MCF 10A (cell line): ENCODE measurements at places on chromosomes 7 and 10. TPM values are rescaled to one million over a fixed set of nuclear protein-coding genes. Genes with fewer than 3 reads are reported as not detected.

Gene HOXA1
- total RNA-seq: 5.6 and 7.1 TPM in 2 replicates

Gene KCNMA1
- 7.5 and 16.4 TPM in 2 replicates for total RNA-seq

DNA sequence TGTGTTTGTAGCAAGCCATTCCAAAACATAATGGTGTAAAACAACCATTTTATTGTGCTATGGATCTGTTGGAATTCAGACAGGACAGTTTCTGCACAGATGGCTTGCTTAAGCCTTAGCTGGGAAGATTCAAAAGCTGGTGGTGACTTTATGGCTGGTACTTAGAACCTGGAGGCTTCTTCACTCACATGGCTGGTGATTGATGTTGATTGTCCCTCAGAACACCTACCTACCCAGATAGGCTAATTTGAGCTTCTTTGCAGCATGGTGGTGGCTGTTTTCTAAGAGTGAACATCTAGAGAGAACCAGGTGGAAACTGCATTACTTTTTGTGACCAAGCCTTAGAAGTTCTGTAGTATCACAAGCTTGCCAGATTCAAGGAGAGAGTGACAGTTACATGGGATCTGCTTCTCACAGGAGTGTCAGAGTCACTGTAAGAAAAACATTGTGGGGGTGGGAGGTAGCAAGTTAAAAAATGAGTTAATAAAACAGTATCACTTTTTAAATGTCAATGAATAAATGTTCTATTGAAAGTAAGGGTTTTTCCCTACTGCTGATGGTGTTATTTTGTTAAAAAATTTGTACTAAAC is 7.1 kb downstream of the R3HCC1L start:
- H3K4me3 ChIP-seq: no peak overlapping the region
- H3K27ac ChIP-seq: no peak overlapping the region
- DNase-seq: no peak
- no peaks in the 10 kb centered on the region for H3K27me3 ChIP-seq
- H3K36me3 ChIP-seq: no peaks in the 10 kb centered on the region

GRCh38 chr10:30818010-30818660 is 188.6 kb upstream of the LYZL2 start:
- peak; percentile 20 for DNase-seq
- no peaks in the 10 kb centered on the region for H3K36me3 ChIP-seq
- H3K27me3 ChIP-seq: no peaks in the 10 kb centered on the region
- no peaks in the 10 kb centered on the region for H3K4me1 ChIP-seq
- no peak overlapping the region for H3K4me3 ChIP-seq

DNA sequence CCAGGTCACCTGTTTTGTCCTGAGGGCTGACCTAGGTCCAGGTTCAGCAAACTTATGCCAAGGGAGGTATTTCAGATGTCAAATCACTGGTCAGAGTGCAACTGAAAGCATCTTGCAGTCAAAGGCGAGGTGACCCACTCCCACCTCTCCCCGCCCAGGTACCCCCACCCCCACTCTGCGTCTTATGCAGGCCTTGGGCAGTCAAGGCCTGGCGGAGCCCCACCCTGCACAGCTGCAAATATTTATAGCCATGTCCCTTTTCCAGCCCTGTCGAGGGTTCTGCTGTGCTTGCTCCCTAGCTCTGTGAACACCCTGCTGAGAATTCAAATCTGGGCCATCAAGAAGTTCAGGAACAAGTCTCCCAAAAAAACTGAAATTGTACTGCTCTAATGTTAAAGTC is 40.6 kb upstream of the BMPR1A start:
- H3K4me3 ChIP-seq: no peak overlapping the region
- no peak for DNase-seq
- H3K27ac ChIP-seq: no peak overlapping the region
- no peaks in the 10 kb centered on the region for H3K36me3 ChIP-seq

DNA sequence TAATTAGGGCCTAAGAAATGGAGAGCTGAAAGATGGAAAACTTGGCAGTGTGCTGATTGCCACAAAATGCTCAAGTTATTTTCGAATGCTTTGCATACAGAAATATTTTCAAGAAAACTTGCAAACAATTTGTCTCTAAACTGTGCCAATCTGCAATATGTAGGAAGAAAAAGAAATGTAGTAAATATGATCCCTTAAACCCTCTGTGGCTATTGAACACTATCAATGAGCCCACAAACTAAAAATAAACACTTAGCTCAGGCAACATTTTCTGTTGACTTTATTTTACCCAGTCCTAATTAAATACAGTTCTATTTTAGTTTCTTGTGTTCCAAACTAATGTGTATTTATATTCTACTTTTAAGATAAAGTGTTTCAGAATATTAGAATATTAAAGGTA is 342.1 kb downstream of the SEMA3D start:
- H3K36me3 ChIP-seq: no peaks in the 10 kb centered on the region
- no peaks in the 10 kb centered on the region for H3K4me1 ChIP-seq

DNA sequence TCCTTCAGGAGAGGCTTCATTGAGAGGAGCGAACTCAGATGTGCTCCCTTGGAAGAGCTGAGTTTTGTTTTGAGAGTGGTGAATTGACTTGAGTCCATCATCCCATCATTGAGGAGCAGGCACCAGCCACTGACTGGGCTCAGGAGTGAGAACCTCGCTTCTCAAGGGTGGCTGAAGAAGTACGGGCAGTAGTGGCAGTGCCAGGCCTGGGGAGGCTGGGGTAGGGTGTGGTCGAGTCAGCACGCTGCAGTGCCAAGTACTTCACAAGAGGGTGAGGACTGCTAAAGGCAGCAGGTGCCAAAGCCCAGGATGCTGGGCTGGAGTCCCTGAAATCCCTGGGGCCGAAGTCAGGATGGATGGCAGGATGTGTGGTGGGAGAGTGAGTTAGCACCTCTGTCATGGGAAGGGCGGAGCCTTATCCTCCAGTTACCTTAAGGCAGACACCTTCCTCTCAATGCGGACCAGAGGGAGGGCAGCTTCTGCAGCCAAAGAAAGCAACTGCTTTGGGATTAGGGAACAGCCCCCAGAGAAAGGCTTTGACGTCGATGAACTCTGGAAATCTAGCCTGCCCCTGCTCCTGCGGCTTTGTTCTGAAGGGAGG is 210.3 kb downstream of the CAMK1D start:
- peaks cover 14% of the 10 kb centered on the region for H3K4me1 ChIP-seq
- H3K27me3 ChIP-seq: peaks cover 33% of the 10 kb centered on the region
- H3K4me3 ChIP-seq: no peak overlapping the region
- no peak for DNase-seq

Gene CYP2C19
- total RNA-seq: not detected in 2 replicates

Gene LIPF
- not detected in 2 replicates for total RNA-seq

DNA sequence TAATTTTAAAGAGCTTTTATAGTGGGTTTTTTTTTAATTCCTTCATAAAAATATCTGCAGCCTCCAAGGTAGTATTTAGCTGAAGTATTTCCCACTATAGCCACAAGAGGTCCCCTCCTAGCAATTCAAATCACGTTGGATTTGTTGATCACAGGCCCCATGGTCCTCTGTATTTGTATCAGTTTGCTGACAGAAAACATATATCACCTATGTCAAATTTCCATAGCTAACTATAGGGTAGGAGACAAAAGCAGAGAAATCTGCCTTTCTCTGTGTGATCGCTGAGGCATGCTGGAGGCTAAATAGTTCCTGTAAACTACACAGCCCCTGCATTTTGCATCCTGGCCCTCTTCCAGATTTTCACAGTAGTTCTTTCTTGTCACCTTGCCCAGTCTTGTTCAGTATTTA is 1.7 kb upstream of the CTNNA3 start:
- H3K27ac ChIP-seq: no peak overlapping the region
- peaks cover 26% of the 10 kb centered on the region for H3K27me3 ChIP-seq
- H3K36me3 ChIP-seq: no peaks in the 10 kb centered on the region
- no peaks in the 10 kb centered on the region for H3K4me1 ChIP-seq

- no peak overlapping the region for H3K4me3 ChIP-seq
- H3K27me3 ChIP-seq: no peaks in the 10 kb centered on the region
- H3K4me1 ChIP-seq: no peaks in the 10 kb centered on the region
- H3K27ac ChIP-seq: no peak overlapping the region
- no peak for DNase-seq
- H3K36me3 ChIP-seq: no peaks in the 10 kb centered on the region
Measured at GRCh38 chr7:158174947-158175346, 412.7 kb downstream of the PTPRN2 start.

DNA sequence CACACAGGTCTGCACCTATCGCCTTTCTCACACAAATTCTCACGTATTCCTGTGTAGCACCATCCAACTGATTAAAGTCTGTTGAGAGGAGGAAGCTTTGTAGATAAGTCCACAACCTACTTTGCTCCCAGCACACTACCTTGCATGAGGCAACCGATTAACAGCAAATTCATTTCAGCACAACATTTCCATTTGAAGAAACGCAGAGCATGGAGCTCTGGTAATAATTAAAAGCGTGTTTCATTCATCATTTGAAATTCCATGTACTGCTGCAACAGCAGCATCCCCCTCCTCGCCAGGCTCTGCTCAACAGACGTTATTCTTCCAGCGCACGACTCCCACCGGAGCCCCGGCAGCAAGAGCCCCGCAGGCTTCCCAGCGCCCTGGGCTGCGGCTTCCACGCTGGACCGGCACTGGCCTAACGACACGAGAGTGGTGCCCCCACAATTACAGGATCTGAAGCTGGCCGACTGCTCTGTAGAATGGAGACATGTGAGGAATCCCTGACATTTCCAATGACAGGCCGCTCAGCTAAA is 118.8 kb downstream of the DIP2C start:
- no peak for DNase-seq
- no peaks in the 10 kb centered on the region for H3K4me1 ChIP-seq
- peaks cover 6% of the 10 kb centered on the region for H3K36me3 ChIP-seq
- H3K27ac ChIP-seq: no peak overlapping the region
- H3K4me3 ChIP-seq: no peak overlapping the region

- no peaks in the 10 kb centered on the region for H3K27me3 ChIP-seq
- peak overlapping the region; percentile 99 for H3K27ac ChIP-seq
- peaks cover 12% of the 10 kb centered on the region for H3K36me3 ChIP-seq
- peak overlapping the region; percentile 97 for H3K4me3 ChIP-seq
- H3K4me1 ChIP-seq: peaks cover 9% of the 10 kb centered on the region
- no peak for DNase-seq
Measured at GRCh38 chr7:44607141-44608068, 978 bp downstream of the OGDH start.

- no peak for DNase-seq
- no peak overlapping the region for H3K27ac ChIP-seq
- no peaks in the 10 kb centered on the region for H3K4me1 ChIP-seq
- no peaks in the 10 kb centered on the region for H3K27me3 ChIP-seq
- no peaks in the 10 kb centered on the region for H3K36me3 ChIP-seq
Measured at GRCh38 chr10:43209074-43209455, 57.8 kb downstream of the RASGEF1A start.

Gene NME8
- 1.1 and 1.5 TPM in 2 replicates for total RNA-seq

GRCh38 chr7:26779978-26780595 is 84.3 kb downstream of the SKAP2 start:
- DNase-seq: no peak
- no peaks in the 10 kb centered on the region for H3K27me3 ChIP-seq
- peaks cover 12% of the 10 kb centered on the region for H3K36me3 ChIP-seq
- no peak overlapping the region for H3K27ac ChIP-seq
- H3K4me3 ChIP-seq: no peak overlapping the region

Gene HILPDA
- 6.2 and 8.3 TPM in 2 replicates for total RNA-seq

- H3K4me3 ChIP-seq: no peak overlapping the region
- no peak for DNase-seq
- no peaks in the 10 kb centered on the region for H3K27me3 ChIP-seq
- H3K36me3 ChIP-seq: no peaks in the 10 kb centered on the region
- no peak overlapping the region for H3K27ac ChIP-seq
- peaks cover 3% of the 10 kb centered on the region for H3K4me1 ChIP-seq
Measured at GRCh38 chr10:10338339-10338738, 679.3 kb upstream of the CELF2 start.

DNA sequence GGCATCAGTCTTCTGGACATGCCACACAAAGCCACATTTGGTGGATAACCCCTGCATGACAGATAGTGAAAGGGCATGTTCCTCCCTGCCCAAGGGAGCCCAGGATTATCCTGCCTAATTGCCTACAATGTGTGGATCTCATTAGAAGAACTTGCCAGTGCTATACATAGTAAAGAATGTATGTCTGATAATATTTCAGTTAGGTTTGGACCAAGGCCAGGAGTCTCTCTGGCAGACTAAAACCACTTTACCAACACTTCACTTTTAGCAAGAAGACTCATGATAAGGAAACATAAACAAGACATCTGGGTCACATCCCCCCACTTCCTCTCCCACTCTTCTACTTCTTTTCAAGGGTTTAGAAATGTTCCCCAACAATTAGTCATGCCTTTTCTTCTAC is 196.7 kb downstream of the MTERF1 start:
- no peak overlapping the region for H3K4me3 ChIP-seq
- H3K4me1 ChIP-seq: peaks cover 16% of the 10 kb centered on the region
- H3K36me3 ChIP-seq: no peaks in the 10 kb centered on the region
- no peak overlapping the region for H3K27ac ChIP-seq
- DNase-seq: peak; percentile 34
- H3K27me3 ChIP-seq: no peaks in the 10 kb centered on the region

Gene MPP7
- 4.1 and 5.4 TPM in 2 replicates for total RNA-seq

Gene PTF1A
- total RNA-seq: not detected in 2 replicates

GRCh38 chr10:107072028-107072427 is 92.5 kb downstream of the SORCS1 start:
- no peaks in the 10 kb centered on the region for H3K27me3 ChIP-seq
- no peak overlapping the region for H3K4me3 ChIP-seq
- no peak overlapping the region for H3K27ac ChIP-seq
- no peak for DNase-seq
- H3K36me3 ChIP-seq: no peaks in the 10 kb centered on the region

- no peaks in the 10 kb centered on the region for H3K4me1 ChIP-seq
- H3K27ac ChIP-seq: no peak overlapping the region
- no peak overlapping the region for H3K4me3 ChIP-seq
- H3K27me3 ChIP-seq: no peaks in the 10 kb centered on the region
- no peak for DNase-seq
Measured at GRCh38 chr10:91061608-91062007, 140.7 kb upstream of the ANKRD1 start.

- no peak for DNase-seq
- H3K36me3 ChIP-seq: peaks cover 35% of the 10 kb centered on the region
- H3K27me3 ChIP-seq: no peaks in the 10 kb centered on the region
Measured at GRCh38 chr10:12252882-12253546, 57.0 kb downstream of the CDC123 start.

GRCh38 chr7:22549667-22550513 is 49.9 kb upstream of the STEAP1B start:
- peak; percentile 45 for DNase-seq
- peaks cover 84% of the 10 kb centered on the region for H3K27me3 ChIP-seq
- H3K4me1 ChIP-seq: no peaks in the 10 kb centered on the region
- no peaks in the 10 kb centered on the region for H3K36me3 ChIP-seq
- H3K27ac ChIP-seq: no peak overlapping the region

GRCh38 chr7:91883676-91884362 is 3.3 kb upstream of the MTERF1 start:
- peaks cover 11% of the 10 kb centered on the region for H3K4me1 ChIP-seq
- H3K27ac ChIP-seq: no peak overlapping the region
- no peaks in the 10 kb centered on the region for H3K27me3 ChIP-seq
- no peak overlapping the region for H3K4me3 ChIP-seq
- no peak for DNase-seq

Gene GARIN1A
- 2.3 and 5.9 TPM in 2 replicates for total RNA-seq

DNA sequence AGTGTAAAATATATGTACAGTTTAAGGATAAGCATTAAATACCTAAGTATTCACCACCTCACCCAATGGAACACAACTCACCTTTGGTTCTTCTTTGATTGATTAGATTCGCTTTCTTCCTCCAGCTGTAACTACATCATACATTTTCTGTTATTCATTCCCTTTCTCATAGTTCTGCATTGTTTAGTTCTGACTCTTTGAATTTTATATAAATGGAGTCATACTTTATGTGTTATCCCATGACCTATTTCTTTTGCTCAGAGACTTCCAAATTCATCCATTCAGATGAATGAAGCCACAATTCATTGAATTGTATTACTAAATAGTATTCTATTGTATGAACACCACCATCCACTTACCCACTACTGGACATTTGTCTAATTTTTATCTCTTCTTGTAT is 12.3 kb downstream of the THNSL1 start:
- no peak for DNase-seq
- H3K36me3 ChIP-seq: peaks cover 1% of the 10 kb centered on the region
- H3K4me3 ChIP-seq: no peak overlapping the region
- H3K27ac ChIP-seq: no peak overlapping the region
- no peaks in the 10 kb centered on the region for H3K4me1 ChIP-seq

Gene CPED1
- not detected in 2 replicates for total RNA-seq
